ENCODE measurements at places on chromosomes 5 and 9.

DNA sequence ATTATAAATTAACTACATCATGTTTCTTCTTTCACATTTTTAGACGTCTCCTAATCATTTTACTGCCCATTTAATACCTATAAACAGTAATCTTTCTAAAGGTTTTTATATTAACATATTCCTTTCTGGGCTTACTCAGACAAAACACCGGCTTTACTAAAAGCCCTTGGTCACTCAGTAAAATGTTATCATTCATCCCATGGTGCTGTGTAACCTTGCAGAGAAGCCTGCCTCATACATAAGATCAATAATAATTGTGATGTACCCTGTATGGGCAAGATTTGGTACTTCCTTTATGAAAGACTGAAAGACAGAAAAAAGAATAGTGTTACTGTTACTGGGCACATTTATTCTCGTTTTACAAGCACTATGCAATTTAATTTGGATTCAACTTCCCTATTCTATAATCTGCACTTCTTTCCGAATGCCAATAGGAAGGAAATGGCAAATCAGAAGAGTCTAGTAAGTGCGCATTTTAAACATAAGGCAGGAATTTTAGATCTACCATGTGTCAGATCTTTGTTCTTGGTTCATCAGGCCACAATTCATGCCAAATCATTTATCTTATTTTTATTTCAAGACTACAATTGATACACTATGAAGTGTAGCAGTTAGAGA, 522.2 kb downstream of the CSNK1G3 start:
- DNase-seq = no peak

GRCh38 chr9:134483361-134484184, 157.3 kb downstream of the RXRA start:
- no peak for DNase-seq

DNA sequence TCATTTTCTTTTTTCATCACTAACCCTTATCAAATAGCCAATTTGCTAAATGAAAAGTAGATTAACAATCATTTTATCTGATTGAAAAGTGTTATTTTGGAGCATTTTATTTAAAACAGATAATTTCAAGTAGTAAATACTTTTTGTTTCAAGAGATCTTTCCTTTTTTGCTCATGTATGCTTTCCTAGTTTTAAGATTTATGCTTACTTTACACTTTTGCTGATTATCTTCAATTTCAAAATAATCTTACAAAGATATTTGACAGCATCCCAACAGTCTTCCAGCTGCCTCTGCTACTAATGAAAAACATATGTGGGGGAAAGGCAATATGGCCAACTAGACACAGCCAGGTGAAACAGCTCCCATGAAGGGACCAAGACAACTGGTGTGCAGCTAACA, 1027.3 kb upstream of the CDH9 start:
- no peak for DNase-seq

- DNase-seq = no peak
Observed at GRCh38 chr9:134061688-134062371, 6.0 kb downstream of the BRD3 start.

DNA sequence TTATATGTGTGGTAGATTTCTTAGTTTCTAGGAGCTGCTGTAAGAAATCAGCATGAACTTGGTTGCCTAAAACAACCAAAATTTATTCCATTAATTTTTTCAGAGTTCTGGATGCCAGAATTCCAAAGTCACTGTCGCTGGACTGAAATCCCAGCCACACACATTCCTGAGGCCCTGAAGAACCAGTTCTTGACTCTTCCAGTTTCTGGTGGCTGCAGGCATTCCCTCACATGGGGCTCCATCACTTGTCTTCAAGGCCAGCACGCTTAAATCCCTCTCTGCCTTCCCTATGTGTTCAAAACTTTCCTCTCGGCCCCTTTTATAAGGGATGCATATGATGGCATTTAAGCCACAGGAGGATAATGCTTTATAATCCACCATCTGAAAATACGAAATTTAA, 1237.5 kb upstream of the CDH9 start:
- DNase-seq = no peak

DNA sequence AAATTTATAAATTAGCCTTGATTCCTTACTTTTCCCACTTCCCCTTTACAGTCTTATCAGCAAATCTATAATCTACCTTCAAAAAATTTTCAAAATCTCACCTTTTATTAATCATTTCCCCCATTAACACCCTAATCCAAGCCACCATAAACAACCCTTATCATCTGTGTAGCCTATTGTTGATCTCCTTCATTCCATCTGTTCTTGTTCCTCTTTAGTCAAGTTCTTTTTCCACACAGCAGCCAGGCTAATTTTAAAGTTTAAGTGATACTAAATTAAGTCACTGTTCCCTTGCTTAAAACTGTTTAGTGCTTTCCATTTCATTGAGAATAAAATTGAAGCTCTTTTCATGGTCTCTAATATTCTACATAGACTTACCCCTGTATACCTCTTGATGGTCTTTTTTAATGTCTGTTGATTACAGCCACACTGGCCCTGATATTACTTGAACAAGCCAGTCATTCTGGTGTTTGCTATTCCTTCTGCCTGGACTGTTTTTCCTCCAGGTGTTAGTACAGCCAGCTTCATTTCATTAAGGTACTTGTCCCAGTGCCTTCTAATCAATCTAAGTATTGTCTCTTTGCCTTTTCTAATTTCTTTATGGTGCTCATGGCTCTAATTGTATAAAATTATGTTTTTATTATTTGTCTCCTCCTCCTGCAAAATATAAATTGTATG, 31.1 kb downstream of the GPR151 start:
- DNase-seq = no peak

DNA sequence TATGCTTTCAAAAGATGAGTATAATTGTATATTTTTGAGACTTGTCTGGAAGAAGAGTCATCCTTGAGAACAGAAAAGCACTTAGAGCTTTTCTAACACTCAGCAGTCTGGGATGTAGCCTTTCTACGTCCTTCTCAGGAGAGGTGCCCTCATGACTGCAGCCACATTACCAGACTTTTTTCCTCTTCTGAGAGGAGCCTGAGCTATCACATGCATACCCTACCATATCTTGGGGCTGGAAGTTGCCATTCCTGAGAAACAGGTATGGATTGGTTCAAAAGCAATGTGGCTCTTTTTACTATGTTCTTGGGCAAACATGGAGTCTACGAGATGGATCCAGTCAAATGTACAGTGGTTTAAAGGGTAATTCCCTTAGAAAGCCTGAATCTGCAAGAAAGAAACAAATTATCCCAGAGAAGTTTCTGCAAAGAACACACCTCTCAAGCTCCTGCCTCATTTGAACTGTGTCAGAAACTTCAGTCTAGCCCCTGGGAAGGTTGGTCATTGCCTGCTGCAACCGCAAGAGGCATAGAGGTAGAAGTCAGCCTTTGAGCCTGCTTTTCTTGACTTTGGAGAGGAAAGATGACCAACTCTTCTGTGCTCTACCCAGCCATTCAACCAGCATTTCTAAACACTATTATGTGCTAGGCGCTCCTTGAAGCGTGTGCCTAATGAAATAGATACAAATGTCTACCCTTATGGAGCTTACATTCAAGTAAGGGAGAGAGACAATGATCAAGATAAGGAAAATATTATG, 401.9 kb upstream of the ACTBL2 start:
- no peak for DNase-seq

Measured in astrocyte (in vitro differentiated cells and primary cell).